ENCODE measurements at places on chromosomes 13 and 19.

- no peak for ATAC-seq
Observed at GRCh38 chr19:46131485-46132143, 7.1 kb upstream of the IGFL3 start.

GRCh38 chr13:80633251-80633650, 292.3 kb upstream of the SPRY2 start:
- no peak for ATAC-seq

GRCh38 chr19:11737964-11738745, 591 bp downstream of the ZNF823 start:
- peak; percentile 81 for ATAC-seq

DNA sequence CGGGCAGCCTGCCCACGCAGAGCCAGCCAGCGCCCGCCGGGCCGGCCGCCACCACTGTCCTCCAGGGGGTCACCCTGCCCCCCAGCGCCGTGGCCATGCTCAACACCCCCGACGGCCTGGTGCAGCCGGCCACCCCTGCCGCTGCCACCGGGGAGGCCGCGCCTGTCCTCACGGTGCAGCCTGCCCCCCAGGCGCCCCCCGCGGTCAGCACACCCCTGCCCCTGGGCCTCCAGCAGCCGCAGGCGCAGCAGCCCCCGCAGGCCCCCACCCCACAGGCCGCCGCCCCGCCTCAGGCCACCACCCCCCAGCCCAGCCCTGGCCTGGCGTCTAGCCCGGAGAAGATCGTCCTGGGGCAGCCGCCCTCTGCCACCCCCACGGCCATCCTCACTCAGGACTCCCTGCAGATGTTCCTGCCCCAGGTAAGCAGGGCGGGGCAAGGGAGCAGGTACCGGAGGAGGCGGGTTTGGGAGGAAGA, 32.3 kb upstream of the EHD2 start:
- ATAC-seq, result no peak

- ATAC-seq, result no peak
Observed at GRCh38 chr13:112818698-112819045, 128.8 kb downstream of the ATP11A start.

DNA sequence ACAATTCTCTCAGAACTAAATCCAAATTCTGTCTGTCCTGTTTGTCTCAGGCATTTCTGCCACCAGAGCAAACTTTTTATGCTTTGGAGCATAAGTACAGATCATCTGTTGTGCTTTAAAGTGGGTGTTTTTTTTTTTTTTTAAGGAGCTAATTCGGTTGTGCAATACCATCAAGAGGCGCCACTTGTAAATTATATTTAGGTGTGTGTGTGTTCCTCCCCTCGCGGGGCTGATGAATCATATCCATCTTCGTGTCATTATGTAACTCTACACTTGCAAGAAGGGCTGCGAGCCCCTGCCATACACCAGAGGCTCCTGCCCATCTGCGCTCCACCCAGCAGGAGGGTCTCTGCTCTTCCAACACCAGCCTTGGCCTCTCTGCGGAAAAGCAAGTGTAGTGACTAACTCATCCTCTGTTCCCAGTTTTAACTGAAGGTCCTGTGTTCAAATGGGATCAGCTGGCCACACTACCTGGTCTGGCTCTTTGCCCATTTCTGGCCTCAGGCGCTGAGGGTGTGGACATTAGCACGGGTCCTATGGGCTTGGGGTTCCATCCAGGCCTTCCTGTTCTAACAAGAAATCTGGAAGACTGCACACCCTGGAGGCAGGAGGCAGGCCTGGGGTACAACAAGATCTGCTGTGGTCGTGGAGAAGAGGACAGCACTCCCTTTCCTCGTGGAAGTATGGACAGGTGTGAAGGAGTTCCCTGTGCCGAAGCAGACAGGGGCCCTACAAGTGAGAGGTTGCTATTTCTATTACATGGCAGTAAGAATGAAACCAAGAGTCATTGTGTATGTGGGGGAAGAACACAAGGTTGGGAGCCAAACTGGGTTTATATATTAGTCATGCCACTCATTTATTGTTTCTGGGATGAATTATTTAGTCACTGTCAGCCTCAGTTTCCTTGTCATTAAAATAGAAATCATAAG, 96.1 kb upstream of the MBNL2 start:
- ATAC-seq, result peak; percentile 8
